ENCODE measurements at places on chromosomes 6 and 20. TPM values are rescaled to one million over a fixed set of nuclear protein-coding genes. Genes with fewer than 3 reads are reported as not detected.

DNA sequence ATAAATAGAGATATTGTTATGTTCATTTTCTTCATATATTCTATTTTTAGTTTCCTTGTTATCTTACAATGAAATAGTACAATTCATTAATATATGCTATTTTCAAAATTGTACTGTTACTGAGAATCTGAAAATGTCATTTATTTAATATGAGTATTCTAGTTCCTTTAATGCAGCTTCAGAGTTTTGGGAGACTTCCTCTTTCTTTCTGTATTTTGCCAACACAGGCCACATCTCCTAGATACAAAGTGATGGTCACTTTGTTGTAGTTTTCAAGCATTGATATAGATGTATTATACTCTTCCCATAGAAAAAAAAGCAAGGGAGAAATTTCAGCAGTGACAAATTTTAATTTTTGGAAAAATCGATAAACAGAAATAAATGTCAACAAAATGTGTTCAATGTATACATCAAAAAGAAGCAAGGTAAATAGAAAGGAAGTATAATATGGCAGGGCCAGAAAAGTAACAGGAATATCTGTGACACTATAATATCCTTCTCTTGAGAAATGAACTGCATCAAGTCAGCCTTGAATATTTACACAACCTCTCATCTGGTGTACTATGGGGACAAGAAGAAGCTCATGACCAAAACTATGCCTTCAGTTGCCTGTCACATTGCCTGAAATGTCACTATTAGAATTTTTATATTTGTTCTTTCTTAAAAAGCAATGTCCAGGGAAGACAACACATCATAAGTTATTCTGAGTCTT is 396.0 kb downstream of the TBC1D32 start:
- DNase-seq: no peak

Gene CPNE5
- 28.1 TPM for total RNA-seq

DNA sequence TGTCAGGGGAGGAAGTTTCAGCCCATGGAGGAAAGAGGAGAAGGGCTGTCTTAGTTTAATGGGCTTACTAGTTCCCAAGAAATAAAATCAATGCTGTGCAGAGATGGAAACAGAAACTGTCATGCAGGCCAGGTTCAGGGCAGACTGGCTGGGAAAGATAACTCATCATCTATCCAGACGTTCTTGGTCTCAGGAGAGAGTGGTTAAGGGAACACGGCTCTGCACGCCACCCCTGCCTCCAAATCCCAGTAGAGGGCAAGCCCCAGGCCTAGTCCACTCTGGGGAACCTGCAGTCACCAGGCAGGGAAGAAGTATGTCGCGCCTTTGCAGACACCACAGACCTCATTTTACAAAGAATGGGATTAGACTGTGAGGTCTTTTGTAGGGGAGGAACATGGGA is 12.5 kb downstream of the ALDH8A1 start:
- DNase-seq: no peak

Gene TFAP2B
- not detected for total RNA-seq

DNA sequence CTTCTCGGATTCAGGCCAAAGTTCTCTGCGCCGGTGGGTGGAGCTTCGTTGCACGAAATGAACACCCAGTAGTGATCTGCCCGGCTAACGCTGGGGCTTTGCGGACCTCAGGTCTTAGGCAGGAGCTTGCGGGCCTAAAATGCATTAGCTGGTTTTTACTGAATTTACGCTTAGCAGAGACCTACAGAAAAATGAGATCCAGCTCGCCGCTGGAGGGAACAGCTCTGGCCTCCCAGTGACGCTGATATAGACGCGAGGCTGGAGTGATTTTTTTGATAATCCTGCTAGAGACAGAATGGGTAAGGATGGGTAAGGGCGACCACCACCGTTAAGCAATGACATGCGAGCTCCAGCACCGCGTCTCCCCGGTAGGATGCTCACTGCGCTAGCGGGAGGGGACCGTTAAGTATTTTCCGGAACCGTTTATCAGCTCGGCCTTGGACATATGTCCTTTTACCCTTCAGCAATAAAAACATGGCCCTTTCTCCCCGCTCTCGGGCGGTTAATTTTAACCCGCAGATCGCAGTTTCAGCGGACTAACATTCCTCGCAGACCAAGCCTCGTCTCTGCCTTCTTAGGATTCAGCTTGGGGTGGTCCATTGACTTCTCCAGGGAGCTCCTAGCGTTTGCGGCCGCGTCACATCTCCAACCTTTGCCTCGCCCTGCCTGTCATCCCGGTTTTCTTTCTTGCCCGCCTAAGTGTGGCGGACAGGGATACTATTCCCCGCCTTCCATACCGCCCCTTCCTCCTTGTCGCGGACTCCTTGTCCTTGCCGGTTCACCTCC is 109.3 kb downstream of the GPX5 start:
- DNase-seq: peak; percentile 96

GRCh38 chr20:59391975-59392374 is 91.6 kb downstream of the EDN3 start:
- no peak for DNase-seq

DNA sequence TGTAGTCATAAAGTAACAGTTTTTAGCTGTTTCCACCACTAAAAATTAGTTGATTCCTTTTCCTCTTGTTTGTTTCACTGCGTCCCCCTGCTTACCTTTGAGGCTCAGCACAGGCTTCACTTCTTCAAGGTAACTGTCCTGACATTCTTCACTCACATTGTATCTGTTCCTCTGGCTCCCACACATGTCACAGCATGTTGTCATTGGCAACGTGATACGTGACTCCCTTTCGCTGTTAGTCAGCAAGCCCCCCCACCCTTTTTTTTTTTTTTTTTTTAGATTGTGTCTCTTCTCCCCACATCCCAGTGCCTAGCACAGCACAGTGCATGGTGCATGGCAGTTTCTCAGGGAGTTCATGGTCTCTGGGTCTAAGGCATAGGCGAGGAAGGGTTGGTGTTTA is 13.3 kb downstream of the VAPB start:
- DNase-seq: no peak

Gene SLC16A10
- total RNA-seq: 3.7 TPM

Data from G401 (cell line).